ENCODE measurements at places on chromosomes 6 and 20.
A peak's percentile ranks its signal among the peaks of the same experiment; 100 is the strongest.

- no peak for DNase-seq
These were observed 82.2 kb downstream of the AGPAT4 start for GRCh38 chr6:161191671-161192070.

GRCh38 chr20:32354592-32355416, 3.3 kb upstream of the ASXL1 start:
- peak; percentile 44 for DNase-seq

GRCh38 chr6:153103319-153103655, 27.8 kb downstream of the RGS17 start:
- DNase-seq = no peak

DNA sequence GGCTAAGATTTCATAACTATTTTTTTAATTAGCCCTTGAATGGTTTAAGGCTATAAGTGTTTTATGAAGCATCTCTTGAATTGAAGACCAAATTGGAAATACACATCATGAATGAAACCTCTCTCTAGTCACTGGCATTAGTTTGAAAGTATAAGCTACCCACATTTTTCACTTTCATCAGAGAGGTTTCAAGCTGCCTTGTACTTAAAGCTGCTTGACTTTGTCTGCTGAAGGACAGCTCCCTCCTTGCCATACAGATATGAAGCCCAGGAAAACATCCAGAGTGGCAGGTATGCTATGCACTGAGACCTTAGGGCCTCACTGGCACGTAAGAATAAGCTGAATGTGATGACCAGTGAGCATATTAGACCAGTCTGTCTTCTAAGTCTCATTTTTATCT, 62.7 kb downstream of the ELOVL2 start:
- no peak for DNase-seq

DNA sequence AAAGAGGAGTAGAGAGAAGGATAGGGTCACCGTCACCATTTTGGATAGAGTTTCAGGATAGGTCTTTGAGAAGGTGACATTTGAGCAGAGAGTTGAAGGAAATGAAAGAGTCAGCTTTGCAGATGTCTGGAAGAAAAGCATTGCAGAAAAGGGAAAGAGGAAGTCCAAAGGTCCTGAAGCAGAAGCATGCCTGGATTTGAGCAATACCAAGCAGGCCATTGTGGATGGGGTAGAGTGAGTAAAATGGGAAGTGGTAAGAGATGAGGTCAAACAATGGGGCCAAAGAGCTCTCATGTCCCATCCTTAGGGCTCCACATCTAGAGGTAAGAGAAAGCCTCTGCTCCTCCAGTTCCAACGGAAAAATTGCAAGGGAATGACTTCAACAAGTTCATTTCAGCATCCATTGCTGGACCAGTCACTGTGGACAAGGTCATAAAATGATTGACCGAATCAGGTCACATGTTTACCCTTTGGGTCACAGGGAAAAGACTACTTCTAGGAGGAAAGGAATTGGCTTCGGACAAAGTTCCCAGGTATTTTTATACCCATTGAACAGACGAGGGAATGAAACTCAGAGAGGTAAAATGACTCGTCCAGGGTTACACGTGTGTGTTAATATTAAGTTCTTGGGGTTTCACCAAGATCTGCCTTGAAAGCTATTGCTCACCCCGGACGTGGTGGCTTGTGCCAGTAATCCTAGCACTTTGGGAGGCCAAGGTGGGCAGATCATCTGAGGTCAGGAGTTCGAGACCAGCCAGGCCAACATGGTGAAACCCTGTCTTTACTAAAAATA, 6.6 kb upstream of the SAMHD1 start:
- no peak for DNase-seq

DNA sequence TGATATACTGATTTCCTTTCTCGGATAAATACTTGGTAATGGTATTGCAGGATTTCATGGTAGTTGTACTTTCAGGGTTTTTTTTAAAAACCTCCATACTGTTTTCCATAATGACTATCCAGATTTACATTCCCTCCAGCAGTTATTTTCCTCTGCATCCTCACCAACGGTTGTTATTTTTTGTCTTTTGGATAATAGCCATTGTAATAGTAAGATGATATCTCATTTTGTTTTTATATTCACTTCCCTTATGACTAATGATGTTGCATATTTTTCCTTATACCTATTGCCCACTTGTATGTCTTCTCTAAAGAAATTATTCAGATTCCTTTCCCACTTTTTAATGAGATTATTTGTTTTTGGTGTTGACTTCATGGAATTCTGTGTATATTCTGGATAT, 231.0 kb downstream of the MEI4 start:
- DNase-seq = no peak

Data from hepatic stellate cell (primary cell).